ENCODE measurements at places on chromosomes 5 and 9.

DNA sequence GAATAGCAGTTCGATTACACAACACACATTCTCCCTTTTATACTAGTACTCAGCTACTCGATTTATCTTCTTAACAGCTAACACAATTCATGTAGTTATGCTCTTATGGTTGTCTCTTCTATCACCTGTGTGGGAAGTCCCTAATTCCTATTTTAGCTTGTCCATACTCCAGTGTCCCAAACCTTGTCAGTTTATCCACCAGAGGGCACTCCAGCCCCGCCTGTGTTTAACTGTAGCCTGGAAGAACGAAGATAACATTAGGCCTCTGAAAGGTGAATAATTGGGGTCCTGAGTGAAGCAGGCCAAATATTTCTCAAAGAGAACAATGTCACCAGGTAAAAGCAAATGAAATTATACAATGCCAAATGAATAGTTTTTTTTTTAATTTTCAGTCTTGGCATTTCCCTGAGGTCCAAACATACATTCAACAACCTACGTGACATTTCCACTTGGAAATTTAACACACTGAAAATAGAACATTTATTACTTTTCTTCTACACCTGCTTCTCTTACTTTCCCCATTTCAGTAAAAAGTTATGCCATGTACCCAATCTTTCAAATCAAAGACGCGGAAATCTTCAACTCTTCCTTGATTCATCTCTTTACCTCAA, 560.7 kb downstream of the HTR1A start:
- no peaks in the 10 kb centered on the region for H3K4me1 ChIP-seq
- H3K27ac ChIP-seq, result no peak overlapping the region
- peak; percentile 79 for DNase-seq
- no peak overlapping the region for H3K4me3 ChIP-seq
- no peaks in the 10 kb centered on the region for H3K36me3 ChIP-seq
- H3K27me3 ChIP-seq, result no peaks in the 10 kb centered on the region

DNA sequence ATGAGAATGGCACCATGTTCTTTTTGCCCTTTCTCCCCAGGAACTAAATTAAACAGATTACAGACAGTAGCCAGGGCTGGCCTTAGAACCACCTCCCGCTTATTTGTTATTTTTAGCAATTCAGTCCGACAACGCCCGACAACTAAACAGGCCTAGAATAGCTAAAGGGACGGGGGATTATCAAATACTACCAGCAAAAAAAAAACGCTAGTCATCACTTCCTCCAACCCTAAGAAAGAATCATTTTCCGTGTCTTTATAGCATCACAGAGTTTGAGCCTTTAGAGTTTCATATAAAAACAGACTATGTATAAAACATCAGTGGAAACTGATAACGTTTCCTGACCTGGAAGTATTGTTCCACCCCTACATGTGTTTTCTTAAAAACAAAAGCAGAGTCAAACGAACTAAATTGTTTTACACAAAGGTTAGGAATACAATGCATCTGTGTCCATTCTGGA, 35.3 kb downstream of the PFDN1 start:
- no peak overlapping the region for H3K27ac ChIP-seq
- peaks cover 24% of the 10 kb centered on the region for H3K4me1 ChIP-seq
- H3K36me3 ChIP-seq, result no peaks in the 10 kb centered on the region
- no peaks in the 10 kb centered on the region for H3K27me3 ChIP-seq

DNA sequence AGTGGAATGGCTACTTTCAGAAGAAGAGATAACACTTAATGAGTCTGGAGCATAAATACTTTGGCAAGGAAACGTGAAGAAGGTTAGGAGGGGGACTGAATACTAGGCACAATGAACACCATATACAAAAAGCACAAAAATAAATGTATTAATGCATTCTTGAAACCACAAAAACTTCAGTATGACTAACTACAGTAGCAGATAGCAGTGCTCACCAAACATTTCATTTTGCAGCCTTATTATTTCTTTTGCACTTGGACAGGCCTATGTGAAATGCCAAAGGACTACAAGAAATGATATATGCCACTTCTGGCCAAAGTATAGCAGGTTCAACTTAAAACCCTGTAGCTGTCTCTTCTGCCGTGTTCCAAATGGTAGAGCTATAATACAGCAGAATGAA, 26.3 kb downstream of the UBQLN1 start:
- no peaks in the 10 kb centered on the region for H3K27me3 ChIP-seq
- H3K27ac ChIP-seq, result no peak overlapping the region
- peaks cover 11% of the 10 kb centered on the region for H3K4me1 ChIP-seq
- H3K4me3 ChIP-seq, result no peak overlapping the region
- no peak for DNase-seq
- peaks cover 8% of the 10 kb centered on the region for H3K36me3 ChIP-seq

GRCh38 chr9:35771943-35772342, 17.9 kb upstream of the MSMP start:
- H3K4me1 ChIP-seq, result peaks cover 35% of the 10 kb centered on the region
- DNase-seq, result no peak
- H3K36me3 ChIP-seq, result no peaks in the 10 kb centered on the region
- H3K27me3 ChIP-seq, result no peaks in the 10 kb centered on the region

Measured in body of pancreas (tissue), 4 donors.